ENCODE measurements at places on chromosomes 4 and X. TPM values are rescaled to one million over a fixed set of nuclear protein-coding genes. Genes with fewer than 3 reads are reported as not detected.

NSG1 gene
- 35.2 TPM for total RNA-seq

GLRA2 gene
- total RNA-seq, result not detected

BMP2K gene
- 24.6 TPM for total RNA-seq

CXCL11 gene
- total RNA-seq, result not detected

BMPR1B gene
- 0.15 TPM for total RNA-seq

SSX2B gene
- total RNA-seq, result not detected

CWH43 gene
- not detected for total RNA-seq

FAM184B gene
- not detected for total RNA-seq

MAGEA8 gene
- not detected for total RNA-seq

TRIM75 gene
- not detected for total RNA-seq

FDCSP gene
- total RNA-seq, result not detected

RTL5 gene
- 3.3 TPM for total RNA-seq

ZAR1 gene
- total RNA-seq, result not detected

SLC6A14 gene
- total RNA-seq, result not detected

COL25A1 gene
- 0.15 TPM for total RNA-seq

ZFP42 gene
- total RNA-seq, result not detected

MAGEA9B gene
- total RNA-seq, result not detected

AASDH gene
- total RNA-seq, result 13.5 TPM

FAM120C gene
- 3.3 TPM for total RNA-seq

HERC5 gene
- 1.1 TPM for total RNA-seq

C4orf51 gene
- total RNA-seq, result not detected

SLC34A2 gene
- total RNA-seq, result not detected

NLRP2B gene
- total RNA-seq, result not detected
